ENCODE measurements at places on chromosomes 2 and 18. TPM values are rescaled to one million over a fixed set of nuclear protein-coding genes. Genes with fewer than 3 reads are reported as not detected.
A peak's percentile ranks its signal among the peaks of the same experiment; 100 is the strongest.

DNA sequence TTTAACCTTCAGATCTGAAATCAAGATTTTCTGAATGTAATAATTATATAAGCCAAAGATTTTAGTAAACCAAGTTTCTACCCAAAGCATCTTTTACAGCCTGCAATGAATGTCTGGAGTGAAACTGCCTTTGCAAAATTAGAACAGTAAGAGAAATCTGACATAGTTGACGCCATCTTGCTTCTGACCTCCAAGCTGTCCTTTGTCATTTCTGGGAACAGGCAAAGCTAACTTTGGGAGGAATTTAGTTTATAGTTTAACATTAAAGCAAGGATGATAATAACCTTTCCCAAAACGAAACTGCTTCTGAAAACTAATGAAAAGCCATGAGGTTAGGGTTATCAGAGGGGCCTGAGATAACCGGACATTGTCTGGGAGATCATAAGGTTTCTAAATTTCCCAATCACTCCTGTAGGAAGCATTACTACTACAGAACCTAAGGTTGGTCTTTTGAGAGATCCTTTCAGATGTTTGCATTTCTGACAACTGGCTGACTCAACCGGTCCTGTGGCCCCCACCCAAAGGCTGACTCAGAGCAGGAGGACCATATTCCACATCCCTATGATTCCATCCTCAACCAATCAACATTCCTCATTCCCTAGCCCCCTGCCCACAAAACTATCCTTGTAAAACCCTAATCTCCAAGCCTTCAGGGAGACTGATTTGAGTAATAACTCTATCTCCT is 124.5 kb downstream of the TMEM131 start:
- H3K27ac ChIP-seq = peak overlapping the region; percentile 86
- DNase-seq = no peak
- H3K27me3 ChIP-seq = no peaks in the 10 kb centered on the region
- no peaks in the 10 kb centered on the region for H3K36me3 ChIP-seq
- H3K4me1 ChIP-seq = peaks cover 56% of the 10 kb centered on the region
- H3K4me3 ChIP-seq = no peak overlapping the region

RTP5 gene
- not detected for total RNA-seq

PLGLB1 gene
- total RNA-seq = 0.60 TPM

DSC2 gene
- 37.2 TPM for total RNA-seq

DNAJC5G gene
- total RNA-seq = 1.3 TPM

DNA sequence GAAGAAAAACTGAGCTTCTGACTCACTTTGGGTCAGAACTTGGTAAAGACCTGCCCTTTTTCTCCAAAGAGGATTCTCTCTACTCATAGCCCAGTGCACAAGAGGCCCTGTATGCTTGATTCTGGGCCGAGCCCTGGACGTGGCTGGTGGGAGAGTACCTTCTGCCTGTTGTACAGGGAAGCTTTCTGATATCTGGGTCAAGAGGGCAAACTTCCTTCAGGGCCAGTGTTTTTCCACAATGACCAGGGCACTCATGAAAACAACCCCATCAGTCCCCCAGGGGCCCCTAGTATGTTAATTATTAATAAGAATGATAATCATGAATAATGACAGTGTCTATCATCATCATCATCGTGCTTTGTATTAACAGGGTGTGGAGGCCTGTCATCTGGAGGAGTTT is 90.0 kb downstream of the TGFA start:
- H3K4me3 ChIP-seq = no peak overlapping the region
- no peaks in the 10 kb centered on the region for H3K4me1 ChIP-seq
- no peaks in the 10 kb centered on the region for H3K36me3 ChIP-seq
- H3K27ac ChIP-seq = no peak overlapping the region
- no peaks in the 10 kb centered on the region for H3K27me3 ChIP-seq

NEU4 gene
- total RNA-seq = 0.28 TPM

GRCh38 chr2:31980674-31981356 is 30.0 kb downstream of the MEMO1 start:
- H3K36me3 ChIP-seq = no peaks in the 10 kb centered on the region
- H3K27ac ChIP-seq = no peak overlapping the region
- no peak overlapping the region for H3K4me3 ChIP-seq
- no peak for DNase-seq
- peaks cover 10% of the 10 kb centered on the region for H3K4me1 ChIP-seq
- no peaks in the 10 kb centered on the region for H3K27me3 ChIP-seq

GRCh38 chr2:191171708-191172355 is 21.0 kb upstream of the STAT4 start:
- H3K4me3 ChIP-seq = no peak overlapping the region
- no peaks in the 10 kb centered on the region for H3K36me3 ChIP-seq
- H3K27ac ChIP-seq = no peak overlapping the region
- peaks cover 4% of the 10 kb centered on the region for H3K4me1 ChIP-seq
- DNase-seq = no peak

DNA sequence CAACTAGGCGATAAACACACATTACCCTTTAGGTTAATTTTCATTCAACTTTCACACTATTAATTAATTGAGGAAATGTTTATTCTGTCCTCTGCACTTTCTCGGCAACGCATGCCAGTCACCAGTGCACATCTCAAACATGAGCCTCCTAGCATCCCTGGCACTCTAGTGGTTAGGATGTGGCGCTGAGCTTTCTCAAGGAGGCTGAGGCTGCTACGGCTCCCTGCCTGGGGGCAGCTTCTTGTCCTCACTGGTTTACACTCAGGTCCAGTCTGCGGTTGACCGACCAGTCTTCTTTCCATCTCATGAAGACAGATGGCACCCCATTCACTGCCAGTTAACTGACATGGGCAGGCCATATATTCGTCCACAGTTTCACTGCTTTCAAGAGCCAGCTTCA is 463.4 kb downstream of the EIPR1 start:
- H3K27ac ChIP-seq = no peak overlapping the region
- no peak for DNase-seq
- no peaks in the 10 kb centered on the region for H3K27me3 ChIP-seq
- no peak overlapping the region for H3K4me3 ChIP-seq

GRCh38 chr2:102841107-102841840 is 79.4 kb downstream of the TMEM182 start:
- H3K27ac ChIP-seq = no peak overlapping the region
- no peaks in the 10 kb centered on the region for H3K36me3 ChIP-seq
- peak; percentile 25 for DNase-seq
- H3K27me3 ChIP-seq = no peaks in the 10 kb centered on the region
- no peaks in the 10 kb centered on the region for H3K4me1 ChIP-seq

DNA sequence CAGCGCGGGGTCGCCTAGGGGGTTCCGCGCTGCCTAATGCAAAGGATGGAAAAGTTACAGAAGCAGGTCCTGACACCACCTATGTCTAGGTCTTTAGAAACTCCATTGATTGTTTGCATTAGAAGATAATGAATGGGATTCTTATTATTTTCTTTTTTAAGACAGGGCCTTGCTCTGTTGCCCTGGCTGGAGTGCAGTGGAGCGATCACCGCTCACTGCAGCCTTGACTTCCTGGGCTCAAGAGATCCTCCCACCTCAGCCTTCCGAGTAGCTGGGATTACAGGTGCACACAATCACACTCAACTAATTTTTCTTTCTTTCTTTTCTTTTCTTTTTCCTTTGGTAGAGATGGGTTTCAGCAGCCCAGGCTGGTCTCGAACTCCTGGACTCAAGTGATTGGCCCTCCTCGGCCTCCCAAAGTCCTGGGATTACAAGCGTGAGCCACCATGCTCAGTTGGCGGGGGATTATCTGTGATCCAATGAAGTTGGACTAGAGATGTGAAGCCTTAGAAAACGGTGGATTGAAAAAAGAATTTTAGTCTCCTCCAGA is 761 bp upstream of the IDH1 start:
- no peak for DNase-seq
- H3K36me3 ChIP-seq = peaks cover 26% of the 10 kb centered on the region
- H3K4me3 ChIP-seq = peak overlapping the region; percentile 84
- H3K27ac ChIP-seq = peak overlapping the region; percentile 77
- H3K4me1 ChIP-seq = no peaks in the 10 kb centered on the region

GRCh38 chr2:120486946-120487345 is 141.0 kb downstream of the INHBB start:
- no peak overlapping the region for H3K27ac ChIP-seq
- H3K4me3 ChIP-seq = no peak overlapping the region
- DNase-seq = no peak
- no peaks in the 10 kb centered on the region for H3K27me3 ChIP-seq

NEU2 gene
- total RNA-seq = not detected

GRCh38 chr2:9703085-9703678 is 72.4 kb upstream of the YWHAQ start:
- H3K27me3 ChIP-seq = no peaks in the 10 kb centered on the region
- no peaks in the 10 kb centered on the region for H3K36me3 ChIP-seq
- H3K4me3 ChIP-seq = no peak overlapping the region
- no peaks in the 10 kb centered on the region for H3K4me1 ChIP-seq
- DNase-seq = peak; percentile 45

GRCh38 chr2:36672199-36672598 is 24.3 kb upstream of the VIT start:
- H3K4me1 ChIP-seq = no peaks in the 10 kb centered on the region
- no peak overlapping the region for H3K27ac ChIP-seq
- H3K27me3 ChIP-seq = no peaks in the 10 kb centered on the region
- DNase-seq = no peak

DNA sequence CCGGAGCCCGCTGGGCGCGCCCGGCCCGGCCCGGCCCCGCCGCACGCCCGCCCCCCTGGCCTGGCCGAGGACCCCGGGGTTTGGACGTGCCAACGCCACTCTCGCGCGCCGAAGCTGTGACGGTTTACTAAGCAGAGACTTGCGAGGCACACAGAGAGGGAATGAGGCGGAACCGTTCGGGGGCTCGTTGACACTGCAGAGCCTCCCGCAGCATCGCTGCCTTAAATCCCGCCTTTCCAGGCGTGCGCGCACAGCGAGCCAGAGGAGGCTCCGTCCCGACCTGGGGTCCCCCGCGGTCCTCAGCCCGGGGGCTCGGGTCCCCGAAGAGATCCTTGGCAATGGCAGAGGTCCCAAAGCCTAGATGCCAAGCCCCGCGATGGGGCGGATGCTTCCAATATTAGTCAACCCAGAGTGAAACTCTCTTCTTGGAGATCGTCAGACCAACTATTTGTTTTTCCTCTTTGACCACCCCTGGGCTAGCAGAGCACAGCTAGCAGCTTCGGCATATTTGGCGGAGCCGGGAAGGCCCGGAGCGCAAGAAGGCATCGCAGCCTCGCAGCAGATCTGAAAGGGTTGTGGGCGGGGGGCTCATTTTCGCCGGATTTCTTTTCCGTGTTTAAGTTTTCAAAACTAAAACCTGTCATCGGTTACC is at the start of gene ZNF385B:
ZNF385B (minus strand) TSS at position 197 of the 652 bp plus-strand sequence.
- H3K4me1 ChIP-seq = peaks cover 18% of the 10 kb centered on the region
- no peak for DNase-seq
- H3K4me3 ChIP-seq = peak within 1 kb of the TSS; percentile 39
- H3K36me3 ChIP-seq = no peaks in the 10 kb centered on the region
- no peak within 1 kb of the TSS for H3K27ac ChIP-seq
- no peaks in the 10 kb centered on the region for H3K27me3 ChIP-seq

GRCh38 chr2:113996671-113997594 is 107.0 kb downstream of the ACTR3 start:
- H3K27me3 ChIP-seq = no peaks in the 10 kb centered on the region
- DNase-seq = no peak
- no peak overlapping the region for H3K27ac ChIP-seq
- no peak overlapping the region for H3K4me3 ChIP-seq
- H3K36me3 ChIP-seq = no peaks in the 10 kb centered on the region

DNA sequence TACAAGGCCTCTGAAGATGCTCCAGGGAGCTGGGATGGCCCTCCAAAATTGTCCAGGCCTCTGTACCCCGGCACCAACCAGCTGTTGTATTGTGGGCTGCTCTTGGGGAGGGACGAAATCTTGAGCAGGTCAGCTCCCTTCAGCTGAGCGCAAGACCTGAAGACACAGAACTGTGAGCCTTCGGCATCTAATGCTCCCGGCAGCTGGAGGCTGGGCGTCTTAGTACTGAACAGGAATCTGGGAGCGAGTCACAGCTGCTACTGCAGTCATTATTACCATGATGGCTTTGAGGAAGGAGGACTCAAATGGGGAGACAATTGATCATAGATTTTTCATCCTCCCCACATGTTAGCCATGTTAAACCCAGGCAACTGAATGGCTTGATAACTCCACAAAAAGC is 83.0 kb upstream of the LTBP1 start:
- no peak for DNase-seq
- H3K4me3 ChIP-seq = no peak overlapping the region
- no peaks in the 10 kb centered on the region for H3K27me3 ChIP-seq
- no peaks in the 10 kb centered on the region for H3K36me3 ChIP-seq
- no peak overlapping the region for H3K27ac ChIP-seq
- no peaks in the 10 kb centered on the region for H3K4me1 ChIP-seq

UGT1A4 gene
- not detected for total RNA-seq

DNA sequence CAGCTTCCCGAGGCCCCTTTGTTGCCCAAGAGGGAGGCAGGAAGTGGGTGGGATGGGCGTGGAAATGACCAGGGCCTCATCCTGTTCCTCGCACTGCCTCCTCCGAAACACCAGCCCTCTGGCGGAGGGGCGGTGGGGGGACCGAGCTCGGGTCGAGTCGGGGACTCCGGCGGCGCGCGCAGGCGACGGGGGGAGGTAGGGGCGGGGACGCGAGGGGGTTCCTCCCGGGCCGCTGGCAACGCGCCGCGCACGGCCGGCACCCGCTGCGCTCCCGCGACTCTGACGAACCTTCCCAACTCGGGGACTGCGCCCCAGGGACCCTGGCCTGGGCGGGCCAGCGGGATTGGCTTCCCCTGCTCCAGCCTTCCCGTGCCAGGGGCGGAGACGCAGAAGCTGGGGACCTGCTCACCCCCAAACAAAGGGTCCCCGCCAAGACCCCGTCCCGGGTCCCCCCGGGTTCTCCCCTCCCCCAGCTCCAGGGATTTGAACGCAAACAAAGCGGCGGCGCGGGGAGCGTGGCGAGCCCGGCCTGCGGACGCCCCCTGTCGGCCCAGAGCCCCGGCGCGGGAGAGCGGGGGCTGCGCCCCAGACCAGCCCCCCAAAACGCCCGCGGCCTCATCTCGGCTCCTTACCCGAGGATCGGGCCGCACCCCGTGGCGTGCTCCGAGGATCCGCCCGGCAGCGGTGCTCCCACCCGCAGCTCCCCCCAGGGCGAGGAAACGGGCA is 1.2 kb downstream of the SEMA4C start:
- peaks cover 43% of the 10 kb centered on the region for H3K4me1 ChIP-seq
- peaks cover 30% of the 10 kb centered on the region for H3K36me3 ChIP-seq
- H3K27ac ChIP-seq = peak overlapping the region; percentile 99
- H3K27me3 ChIP-seq = no peaks in the 10 kb centered on the region
- DNase-seq = peak; percentile 94
- peak overlapping the region; percentile 99 for H3K4me3 ChIP-seq

All from heart left ventricle (tissue), 16 donors.